ENCODE measurements at places on chromosomes 1 and 21.

DNA sequence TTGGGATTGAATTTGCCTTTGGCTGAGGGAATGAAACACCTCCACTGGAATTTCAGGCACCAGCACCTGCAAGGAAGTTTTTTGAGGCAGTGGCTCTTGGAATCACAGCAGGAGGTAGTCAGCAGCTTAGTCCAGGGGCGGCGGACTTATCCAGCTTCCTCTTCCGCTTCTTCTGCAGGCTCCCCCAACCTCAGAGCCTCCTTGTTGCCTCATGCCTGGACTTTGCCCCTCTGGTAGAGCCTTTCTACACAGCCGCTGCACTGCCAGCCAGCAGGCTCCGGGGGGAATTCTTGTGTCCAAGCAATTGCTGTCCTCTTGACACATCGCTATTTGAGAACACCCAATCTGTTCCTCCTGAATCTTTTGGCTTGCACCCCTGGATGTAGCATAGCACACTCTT is 4.4 kb upstream of the RHEX start:
- DNase-seq, result no peak

- no peak for DNase-seq
Observed at GRCh38 chr1:116769561-116769977, 15.3 kb downstream of the CD2 start.

DNA sequence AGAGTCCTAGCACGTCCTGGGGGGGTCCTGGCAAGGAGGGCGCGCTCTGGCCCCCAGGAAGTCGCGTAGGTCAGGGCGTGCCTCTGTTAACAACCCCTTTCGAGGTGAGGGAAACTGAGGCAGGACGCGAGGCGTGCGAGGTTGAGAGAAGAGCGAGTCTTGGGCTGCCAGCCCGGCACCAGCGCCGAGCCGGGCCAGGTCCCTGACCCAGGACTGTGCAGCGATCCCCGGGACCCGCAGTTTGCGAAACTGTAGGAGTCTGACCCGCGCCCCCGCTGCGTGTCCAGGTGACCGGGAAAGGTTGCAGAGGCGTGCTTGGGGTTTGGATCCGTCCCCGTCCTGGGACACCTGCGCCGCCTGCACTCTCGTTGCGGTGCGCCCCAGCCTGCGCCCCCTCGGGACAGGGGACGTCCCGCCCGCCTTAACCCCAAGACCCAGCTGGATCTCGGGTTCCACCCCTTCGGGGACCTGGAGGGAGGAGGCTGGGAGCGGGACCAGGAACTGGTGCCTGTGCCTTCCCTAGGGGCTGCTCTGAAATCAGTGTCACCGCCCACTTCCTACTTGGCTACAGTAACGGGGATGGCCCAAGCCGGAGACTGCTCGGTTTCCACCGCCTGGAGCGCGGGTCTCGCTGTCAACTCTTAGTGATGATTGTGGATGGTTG is 493 bp downstream of the DISC1 start:
- peak; percentile 73 for DNase-seq

DNA sequence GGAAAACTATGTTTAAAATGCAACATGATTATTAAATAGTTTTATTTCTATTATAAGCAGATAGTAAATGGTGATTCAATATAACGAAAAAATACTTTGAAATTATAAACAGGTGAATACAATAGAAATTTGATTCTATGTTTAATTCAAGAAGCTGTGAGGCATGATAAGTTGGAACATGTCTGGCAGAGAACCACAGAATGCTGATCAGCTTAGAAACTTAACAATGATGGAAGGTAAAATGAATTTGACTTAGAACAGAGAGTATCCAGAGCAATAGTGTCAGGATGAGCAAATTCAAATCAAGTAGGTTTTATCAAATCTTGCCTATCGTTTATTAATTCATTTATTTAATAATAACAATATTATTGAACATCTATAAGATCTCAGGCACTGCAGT is 83.4 kb upstream of the ADGRL4 start:
- no peak for DNase-seq

GRCh38 chr1:204558467-204558866 is 42.3 kb downstream of the MDM4 start:
- peak; percentile 23 for DNase-seq

- DNase-seq, result no peak
Observed at GRCh38 chr21:34221331-34222030, 142.3 kb upstream of the KCNE2 start.

- no peak for DNase-seq
Observed at GRCh38 chr1:229620876-229621275, 5.0 kb downstream of the TAF5L start.

DNA sequence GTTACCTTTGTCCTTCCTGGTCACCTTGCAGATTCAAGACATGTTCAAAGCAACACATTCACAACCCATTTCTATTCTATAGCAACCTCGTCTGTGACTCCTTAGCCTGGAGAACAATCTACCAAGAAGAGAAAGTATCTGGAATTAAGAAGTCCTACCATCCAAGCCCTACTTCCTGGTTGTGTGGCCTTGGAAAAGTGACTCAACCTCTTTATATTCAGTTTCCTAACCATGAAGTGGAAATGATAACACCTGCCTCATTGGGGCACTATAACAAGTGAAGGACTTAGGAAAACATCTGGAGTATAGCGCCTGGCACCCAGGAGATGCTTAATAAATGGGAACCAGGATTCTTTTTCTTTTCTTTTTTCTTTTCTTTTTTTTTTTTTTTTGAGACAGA is 36.5 kb upstream of the SRRM1 start:
- DNase-seq, result no peak

DNA sequence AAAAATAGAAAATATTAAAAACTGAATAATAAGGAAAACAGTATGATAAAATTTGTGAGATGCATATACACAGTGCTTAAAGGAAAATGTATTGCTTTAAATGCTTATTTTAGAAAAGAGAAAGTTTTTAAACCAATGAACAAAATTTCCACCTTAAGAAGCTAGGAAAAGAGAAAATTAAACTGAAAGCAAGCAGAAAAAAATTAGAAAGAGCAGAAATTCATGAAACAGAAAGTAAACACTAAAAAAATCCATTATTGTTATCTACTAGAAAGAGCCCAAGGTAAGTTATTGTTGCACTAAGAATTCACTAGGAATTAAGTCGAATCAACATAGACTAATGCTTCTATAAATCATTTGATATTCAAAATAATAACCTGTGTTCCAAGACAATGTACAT is 67.7 kb downstream of the PIK3R3 start:
- DNase-seq, result no peak

DNA sequence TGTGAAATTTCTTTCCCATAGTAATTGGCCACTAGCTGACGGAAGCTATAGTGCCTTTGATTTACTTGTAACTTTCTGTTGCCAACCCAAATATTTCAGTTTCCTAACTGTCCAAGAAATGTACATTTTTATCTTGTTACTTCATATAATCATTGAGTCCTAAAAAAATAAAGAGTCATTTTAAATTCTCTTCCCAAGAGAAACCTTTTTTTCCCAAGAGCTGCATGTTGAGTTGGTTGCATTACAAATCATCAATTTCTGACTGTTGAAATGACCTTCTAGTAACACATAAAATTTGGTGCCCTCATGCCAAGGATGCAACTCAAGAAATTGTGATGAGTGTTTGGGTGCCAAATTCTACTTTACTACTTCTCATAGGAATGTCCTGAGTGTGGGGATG is 61.0 kb downstream of the HMCN1 start:
- no peak for DNase-seq

- DNase-seq, result no peak
Observed at GRCh38 chr1:82710091-82710490, 909.4 kb downstream of the ADGRL2 start.

DNA sequence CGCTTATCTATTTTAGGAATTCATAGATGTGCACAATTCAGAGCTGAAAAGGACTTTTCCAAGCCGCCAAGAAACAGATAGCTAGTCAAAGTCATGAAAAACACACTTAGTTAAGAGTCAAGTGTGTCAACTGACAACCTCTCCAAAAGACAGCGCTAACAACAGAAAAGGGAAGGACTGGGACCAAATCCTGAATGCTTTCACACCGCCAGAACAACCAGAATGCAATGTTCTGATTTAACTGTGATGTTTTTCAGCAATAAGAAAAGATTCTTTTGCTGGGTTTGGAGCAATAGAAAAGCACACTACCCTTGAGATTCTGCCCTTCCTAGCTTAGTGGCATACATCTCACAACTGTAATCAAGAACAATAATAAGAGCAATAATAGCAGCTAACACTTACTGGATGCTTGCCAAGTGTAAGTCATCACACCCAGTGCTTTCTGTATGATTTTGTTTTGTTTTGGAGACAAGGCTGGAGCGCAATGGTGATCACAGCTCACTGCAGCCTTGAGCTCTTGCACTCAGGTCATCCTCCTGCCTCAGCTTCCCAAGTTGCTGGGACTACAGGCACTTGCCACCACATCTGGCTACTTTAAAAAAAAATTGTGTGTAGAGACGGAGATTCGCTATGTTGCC is 33.9 kb upstream of the SDC3 start:
- DNase-seq, result no peak

- DNase-seq, result peak; percentile 75
Observed at GRCh38 chr1:183023601-183024316, 539 bp downstream of the LAMC1 start.

DNA sequence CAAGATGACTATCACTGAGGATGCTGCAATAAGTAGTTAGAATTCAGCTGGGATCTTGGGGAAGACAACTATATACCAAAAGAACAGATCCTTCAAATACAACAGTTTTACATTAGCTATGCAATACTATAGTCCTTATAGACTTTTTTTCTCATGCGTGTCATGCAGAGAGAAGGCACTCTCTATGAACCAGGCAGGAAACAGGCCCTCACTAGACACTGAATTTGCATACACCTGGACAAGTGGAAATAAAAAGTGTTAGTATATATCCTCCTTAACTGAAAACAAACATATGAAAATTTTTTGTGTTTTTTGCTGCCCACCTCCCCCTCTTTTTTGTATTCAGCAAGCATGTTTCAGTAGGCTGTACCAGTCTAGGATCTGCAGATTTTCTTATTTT is 29.9 kb downstream of the TMCO1 start:
- DNase-seq, result peak; percentile 54

- DNase-seq, result no peak
Observed at GRCh38 chr1:78122389-78122788, 76.6 kb downstream of the GIPC2 start.

DNA sequence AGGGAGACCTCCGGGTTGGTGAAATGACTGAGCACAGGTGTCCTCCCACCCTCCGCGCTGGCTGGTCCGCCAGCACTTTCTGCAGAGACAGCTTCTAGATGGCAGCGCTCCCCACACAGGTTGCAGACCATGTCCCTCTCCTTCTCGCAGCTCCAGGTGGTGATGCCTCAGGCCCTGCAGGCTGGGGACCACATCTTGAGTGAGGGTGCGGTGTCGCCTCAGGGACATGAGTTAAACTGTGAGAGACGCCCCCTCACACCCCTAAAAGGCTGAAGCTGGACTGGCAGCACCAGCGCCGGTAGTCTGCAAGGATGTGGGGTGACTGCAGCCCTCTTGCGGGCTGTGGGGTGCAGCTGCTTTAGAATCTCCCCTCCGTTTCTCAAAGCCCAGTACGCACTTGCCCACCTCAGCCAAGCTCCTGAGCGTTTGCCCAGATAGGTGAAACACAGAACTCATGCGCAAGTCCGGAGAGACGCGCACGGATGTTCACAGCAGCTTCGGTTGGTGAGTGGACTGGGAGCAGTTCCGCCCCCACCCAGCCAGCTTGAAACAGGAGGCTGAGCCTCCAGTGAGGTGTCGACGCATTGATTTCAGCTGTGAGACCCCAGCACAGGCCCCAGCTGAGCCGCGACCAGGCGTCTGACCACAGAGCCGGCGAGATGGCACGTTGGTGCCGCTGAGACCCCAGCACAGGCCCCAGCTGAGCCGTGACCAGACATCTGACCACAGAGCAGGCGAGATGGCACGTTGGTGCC is 28.6 kb downstream of the COL6A1 start:
- no peak for DNase-seq

GRCh38 chr1:205199090-205199930 is 12.2 kb downstream of the DSTYK start:
- no peak for DNase-seq

- no peak for DNase-seq
Observed at GRCh38 chr1:88433556-88433955, 250.5 kb upstream of the PKN2 start.

DNA sequence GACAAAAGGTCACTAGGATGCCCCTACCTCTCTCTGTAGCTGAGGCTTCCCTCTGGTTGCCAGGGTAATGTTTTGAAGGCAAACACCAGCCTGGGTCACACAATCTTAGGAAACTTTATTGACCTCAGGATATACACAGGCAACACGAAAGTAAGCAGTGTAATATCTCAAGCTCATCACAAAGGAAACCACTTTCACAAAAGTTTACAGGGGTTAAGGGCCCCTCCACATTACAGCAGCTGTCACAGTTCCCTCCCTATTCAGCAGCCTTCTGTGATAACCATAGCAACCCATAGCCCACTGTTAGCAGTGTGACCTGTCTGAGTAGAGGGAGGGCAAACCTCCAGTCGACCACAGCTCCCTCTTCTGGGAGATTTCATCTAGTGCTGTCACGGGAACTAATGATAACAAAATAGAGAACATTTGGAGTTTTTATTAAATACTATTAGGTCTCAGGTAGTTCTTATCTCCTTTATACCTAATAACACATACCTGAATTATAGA is 149.8 kb downstream of the PTPRC start:
- no peak for DNase-seq

GRCh38 chr1:78355656-78356055 is 135.1 kb upstream of the PTGFR start:
- DNase-seq, result no peak

DNA sequence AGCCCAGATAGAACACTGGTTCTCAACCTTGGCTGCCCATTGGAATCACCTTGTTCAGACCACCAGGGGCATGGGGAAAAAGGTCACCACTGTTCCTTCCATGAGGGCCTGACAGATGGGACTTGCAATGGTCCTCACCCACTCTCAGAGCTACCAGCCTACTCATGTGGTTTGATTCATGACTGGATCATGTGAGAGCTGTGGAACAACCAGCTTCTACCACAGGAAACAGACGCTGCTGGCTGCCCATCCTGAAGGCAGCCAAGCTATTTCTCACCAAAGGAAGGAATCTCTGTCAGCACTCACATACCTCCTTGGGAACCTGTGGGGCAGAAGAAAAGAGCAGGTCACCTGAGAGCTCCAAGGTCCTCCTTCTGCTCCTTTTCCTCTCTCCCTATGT is 53.6 kb downstream of the CAPN8 start:
- no peak for DNase-seq

DNA sequence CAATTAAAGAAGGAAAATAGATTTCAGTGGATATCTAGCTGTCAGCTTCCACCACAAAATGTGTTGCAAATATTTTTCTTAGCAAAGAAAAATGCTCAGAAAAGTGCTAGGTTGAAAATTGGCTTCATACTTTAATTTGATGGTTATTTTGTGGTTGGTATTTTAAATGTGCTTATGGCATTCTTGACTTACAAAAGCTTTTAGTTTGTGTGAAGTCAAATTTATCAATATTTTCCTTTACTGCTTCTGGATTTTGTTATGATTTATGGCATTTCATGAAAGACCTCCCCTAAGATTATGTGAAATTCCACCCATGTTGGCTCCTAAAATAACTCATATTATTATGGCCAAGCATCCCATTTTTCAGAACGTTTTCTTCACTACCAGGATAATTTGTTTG is 51.5 kb downstream of the PSMG1 start:
- DNase-seq, result no peak

- peak; percentile 21 for DNase-seq
Observed at GRCh38 chr1:18015719-18016118, 91.9 kb upstream of the IGSF21 start.

GRCh38 chr1:147338571-147338970 is 96.1 kb downstream of the CHD1L start:
- no peak for DNase-seq
